H1 (cell line): ENCODE measurements at places on chromosomes 5 and 9.

- DNase-seq: no peak
Measured at GRCh38 chr9:69036309-69036708, 757 bp downstream of the FXN start.

DNA sequence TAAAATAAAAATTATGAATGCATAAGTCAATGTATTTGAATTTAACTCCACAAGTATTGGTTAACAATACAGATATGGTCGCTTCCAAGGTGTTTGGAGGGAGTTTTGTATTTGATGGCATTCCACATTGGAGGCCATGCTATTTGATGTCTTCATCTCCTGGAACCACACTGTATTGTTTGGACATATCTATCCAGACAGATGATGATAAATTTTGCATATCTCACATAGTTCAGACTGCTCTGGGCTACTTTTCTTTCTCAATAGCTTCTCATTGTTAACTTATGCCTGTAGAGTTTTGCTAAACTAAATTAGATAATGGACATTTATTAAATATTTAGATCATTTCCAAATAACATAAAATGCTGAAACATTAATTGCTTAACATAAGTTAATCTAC, 58.0 kb downstream of the CDKN2A start:
- no peak for DNase-seq

- DNase-seq: no peak
Measured at GRCh38 chr9:87336914-87337333, 160.7 kb upstream of the DAPK1 start.

DNA sequence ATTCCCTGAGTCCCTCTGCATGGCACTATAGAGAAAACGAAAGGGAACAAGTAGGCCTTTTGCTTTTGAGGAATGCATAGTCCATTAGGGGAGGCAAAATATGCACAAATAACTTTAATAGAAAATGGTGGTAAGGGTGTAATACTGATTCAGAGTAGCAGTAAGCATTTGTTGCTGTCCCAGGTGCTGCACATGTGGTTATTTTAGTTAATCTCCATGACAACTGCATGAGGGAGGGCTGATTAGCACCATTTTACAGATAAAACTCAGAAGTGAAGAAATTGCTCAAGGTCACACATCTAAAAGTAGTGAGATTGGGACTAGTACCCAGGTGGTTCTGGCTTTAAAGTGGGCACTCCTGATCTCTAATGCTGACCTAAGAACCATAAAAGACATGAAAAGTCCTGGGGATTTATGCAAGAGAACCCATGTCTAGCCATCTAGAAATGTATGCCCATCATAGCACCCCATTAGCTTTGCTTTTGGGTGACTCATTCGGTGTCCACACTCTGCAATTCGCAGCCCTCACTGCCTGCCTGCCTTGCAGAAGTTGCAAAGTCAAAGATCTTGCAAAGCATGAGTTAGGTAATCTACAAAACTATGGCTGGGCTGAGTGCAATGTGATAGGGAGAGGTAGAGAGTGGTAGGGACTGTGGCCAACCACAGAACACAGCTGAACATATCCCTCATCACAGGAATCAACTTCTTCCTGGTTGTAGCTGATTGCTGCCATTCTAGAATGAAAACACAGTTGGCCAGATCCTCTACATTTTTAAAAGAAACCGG, 195.2 kb downstream of the PTTG1 start:
- DNase-seq: no peak

- no peak for DNase-seq
Measured at GRCh38 chr9:87909310-87910041, 8.3 kb upstream of the SPATA31C1 start.

DNA sequence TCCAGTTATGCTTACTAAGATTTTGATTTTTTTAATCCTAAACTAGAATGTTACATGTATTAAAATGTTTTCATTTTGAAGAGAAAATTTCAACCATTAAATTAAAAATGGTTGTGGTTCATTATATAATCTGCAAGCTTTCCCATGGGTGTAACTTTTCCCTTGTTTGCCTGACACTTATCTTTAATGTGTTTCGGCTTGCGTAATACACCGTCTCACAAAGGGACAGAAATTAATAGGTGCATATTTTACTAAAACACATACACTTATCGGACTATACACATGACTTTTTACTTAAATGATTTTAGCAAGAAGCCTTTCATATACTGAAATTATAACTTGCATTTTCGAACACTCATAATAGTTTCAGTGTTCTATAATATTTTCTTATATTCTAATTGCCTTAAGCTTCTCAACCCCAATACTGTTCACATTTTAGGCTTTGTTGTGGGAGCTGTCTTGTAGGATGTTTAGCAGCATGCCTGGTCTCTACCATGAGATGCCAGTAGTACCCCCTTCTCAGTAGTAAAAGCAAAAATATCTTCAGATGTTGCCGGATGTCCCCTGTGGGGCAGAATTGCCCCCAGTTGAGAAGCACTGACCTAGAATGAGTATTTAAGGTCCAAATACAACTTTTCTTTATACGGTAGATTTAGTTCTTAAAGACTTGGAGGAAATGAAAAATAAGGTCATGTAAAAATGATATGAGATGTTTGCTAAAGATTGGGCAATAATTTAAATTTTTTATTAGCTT, 28.6 kb downstream of the UGCG start:
- DNase-seq: no peak

- no peak for DNase-seq
Measured at GRCh38 chr5:142945321-142945720, 175.1 kb downstream of the ARHGAP26 start.
